ENCODE measurements at places on chromosomes 13 and 19.

GRCh38 chr13:21944610-21945009 lies 273.7 kb downstream of the FGF9 start:
- DNase-seq: no peak

DNA sequence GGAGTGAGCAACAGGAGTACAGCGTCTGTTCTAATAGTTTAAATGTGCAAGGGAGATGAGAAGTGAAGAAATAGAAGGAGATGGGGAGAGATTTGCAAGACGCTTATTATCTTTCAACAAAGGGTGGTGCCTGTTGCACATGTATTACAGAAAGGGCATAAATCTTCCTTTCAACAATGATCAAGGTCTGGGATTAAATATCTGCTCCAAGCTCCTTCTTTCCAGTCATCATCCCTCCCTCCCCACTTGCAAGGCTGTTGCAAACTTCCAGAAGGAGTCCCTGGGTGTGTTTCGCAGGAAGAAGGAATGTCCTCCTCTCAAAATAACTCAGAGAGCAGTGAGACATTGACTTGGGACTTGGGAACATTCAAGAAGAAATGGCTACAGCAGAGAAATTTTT lies 63.5 kb upstream of the MYCBP2 start:
- DNase-seq: no peak

DNA sequence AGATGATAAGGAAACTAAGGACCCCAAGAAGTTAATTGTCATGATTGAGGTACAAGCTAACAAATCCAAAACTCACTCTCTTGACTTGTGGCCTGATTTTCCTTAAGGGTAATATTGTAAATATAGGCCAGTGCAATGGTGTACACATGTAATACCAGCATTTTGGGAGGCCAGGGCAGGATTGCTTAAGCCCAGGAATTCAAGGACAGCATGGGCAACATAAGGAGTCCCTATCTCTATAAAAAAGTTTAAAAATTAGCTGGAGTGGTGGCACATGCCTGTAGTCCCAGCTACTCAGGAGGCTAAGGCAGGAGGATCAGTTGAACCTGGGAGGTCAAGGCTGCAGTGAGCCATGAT lies 28.7 kb upstream of the GARRE1 start:
- no peak for DNase-seq

GRCh38 chr13:86689911-86690310 lies 890.7 kb upstream of the SLITRK6 start:
- DNase-seq: no peak

- no peak for DNase-seq
Measured at GRCh38 chr19:51602189-51602854, 27.9 kb downstream of the SIGLEC5 start.

DNA sequence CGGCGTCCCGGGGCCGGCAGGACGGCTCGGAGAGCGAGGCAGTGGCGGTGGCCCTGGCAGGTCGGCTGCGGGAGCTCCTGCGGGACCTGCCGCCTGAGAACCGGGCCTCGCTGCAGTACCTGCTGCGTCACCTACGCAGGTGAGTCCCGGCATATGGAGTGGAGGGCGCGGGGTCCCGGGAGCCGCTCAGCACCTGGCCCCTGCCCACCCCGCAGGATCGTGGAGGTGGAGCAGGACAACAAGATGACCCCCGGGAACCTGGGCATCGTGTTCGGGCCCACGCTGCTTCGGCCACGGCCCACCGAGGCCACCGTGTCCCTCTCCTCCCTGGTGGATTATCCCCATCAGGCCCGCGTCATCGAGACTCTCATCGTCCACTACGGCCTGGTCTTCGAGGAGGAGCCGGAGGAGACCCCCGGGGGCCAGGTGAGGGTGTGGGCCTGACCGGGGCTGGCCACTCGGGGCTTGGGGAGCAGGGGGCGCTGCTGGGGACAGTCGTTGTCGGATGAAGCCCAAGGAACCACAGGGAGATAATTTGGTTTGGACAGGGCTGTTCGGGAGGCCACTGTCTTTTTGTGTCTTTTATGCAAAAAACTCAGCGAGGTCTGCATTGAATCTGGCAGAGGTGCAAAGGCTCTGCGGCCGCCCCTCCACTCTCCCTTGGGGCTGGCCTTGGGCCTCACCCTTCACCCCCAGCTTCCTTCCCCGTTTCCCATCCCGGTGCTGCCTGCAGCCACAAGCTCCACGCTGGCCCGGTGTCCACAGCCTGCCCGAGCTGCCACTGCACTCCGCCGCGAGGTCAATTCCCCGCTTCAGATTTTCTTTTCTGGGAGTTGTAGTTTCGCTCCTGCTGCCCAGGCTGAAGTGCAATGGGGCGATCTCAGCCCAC lies 12.0 kb downstream of the POLR2E start:
- no peak for DNase-seq

- DNase-seq: no peak
Measured at GRCh38 chr13:97276862-97277269, 54.7 kb downstream of the MBNL2 start.
